ENCODE measurements at places on chromosomes 11 and 22. TPM values are rescaled to one million over a fixed set of nuclear protein-coding genes. Genes with fewer than 3 reads are reported as not detected.

DNA sequence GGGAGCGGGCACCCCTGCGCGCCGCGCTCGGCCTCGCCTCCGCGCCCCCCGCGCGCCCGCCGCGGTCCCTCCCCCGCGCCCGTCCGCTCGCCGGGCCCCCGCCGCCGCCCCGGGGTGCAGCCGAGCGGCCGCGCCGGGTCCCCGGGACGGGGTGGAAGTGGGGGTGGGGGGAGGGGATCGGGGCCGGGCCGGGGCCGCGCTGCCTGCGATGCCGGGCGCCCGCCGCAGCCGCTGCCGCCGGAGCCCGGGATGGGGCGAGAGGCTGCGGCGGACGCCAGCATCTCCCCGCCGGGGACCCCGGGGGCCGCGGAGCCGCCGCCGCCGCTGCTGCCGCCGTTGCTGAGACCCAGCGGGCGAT is 365 bp downstream of the MGAT3 start:
- no peak for DNase-seq

- DNase-seq: no peak
These were observed 19.0 kb downstream of the TRIM5 start for GRCh38 chr11:5665746-5666401.

- no peak for DNase-seq
These were observed 77.9 kb downstream of the CWC15 start for GRCh38 chr11:94895451-94895850.

DNA sequence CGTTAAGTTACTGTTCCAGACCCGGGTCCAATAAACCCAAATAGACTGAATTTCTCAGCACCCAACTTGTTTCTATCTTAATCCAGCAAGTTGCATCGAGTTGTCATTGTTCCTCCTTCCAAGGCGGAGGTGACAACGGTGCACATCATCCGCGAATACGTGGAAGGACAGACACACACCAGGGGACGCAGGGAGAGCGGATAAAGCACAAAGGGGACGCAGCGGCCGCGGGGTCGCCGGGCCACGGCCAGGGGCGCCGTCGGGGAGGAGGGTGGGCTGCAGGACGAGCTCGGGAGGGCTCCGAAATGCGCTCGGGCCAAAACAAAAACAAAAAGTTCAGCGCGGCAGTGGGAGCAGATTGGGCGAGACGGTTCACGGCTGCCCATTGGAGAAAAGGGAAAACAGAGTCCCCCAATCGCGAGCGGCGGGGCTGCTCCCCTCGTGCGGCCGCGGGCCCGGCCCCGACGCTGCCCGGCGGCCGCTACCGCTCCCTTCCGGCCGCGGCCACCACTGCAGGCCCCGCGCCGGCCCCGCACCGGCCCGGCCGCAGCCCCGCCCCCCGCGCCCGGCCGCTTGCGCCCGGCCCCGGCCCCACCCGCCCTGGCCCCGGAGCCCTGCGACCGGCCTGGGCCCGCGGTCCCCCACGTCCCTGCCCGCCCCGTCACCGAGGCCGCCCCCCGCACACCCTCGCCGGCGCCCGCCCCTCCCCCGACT is 518 bp downstream of the KMT5B start:
- DNase-seq: peak; percentile 85

GRCh38 chr11:96484361-96484760 is 94.5 kb downstream of the JRKL start:
- no peak for DNase-seq

The TANGO2 gene
- 26.3 TPM for total RNA-seq
